ENCODE measurements at places on chromosomes 5 and 9. TPM values are rescaled to one million over a fixed set of nuclear protein-coding genes. Genes with fewer than 3 reads are reported as not detected.

- no peak overlapping the region for H3K4me3 ChIP-seq
- no peak for DNase-seq
- peak overlapping the region; percentile 92 for H3K27ac ChIP-seq
- H3K4me1 ChIP-seq, result no peaks in the 10 kb centered on the region
- H3K36me3 ChIP-seq, result no peaks in the 10 kb centered on the region
These were observed 4.8 kb upstream of the CCIN start for GRCh38 chr9:36164372-36164771.

Gene TRIM23
- total RNA-seq, result 15.1 TPM

- no peaks in the 10 kb centered on the region for H3K27me3 ChIP-seq
- peak; percentile 72 for DNase-seq
- H3K27ac ChIP-seq, result peak overlapping the region; percentile 99
- peak overlapping the region; percentile 95 for H3K4me3 ChIP-seq
These were observed 2.3 kb downstream of the ZFAND5 start for GRCh38 chr9:72362680-72363139.

GRCh38 chr9:130590305-130590704 lies 10.9 kb downstream of the FUBP3 start:
- no peaks in the 10 kb centered on the region for H3K36me3 ChIP-seq
- no peaks in the 10 kb centered on the region for H3K4me1 ChIP-seq
- no peak overlapping the region for H3K4me3 ChIP-seq
- no peak overlapping the region for H3K27ac ChIP-seq
- no peaks in the 10 kb centered on the region for H3K27me3 ChIP-seq
- DNase-seq, result no peak

DNA sequence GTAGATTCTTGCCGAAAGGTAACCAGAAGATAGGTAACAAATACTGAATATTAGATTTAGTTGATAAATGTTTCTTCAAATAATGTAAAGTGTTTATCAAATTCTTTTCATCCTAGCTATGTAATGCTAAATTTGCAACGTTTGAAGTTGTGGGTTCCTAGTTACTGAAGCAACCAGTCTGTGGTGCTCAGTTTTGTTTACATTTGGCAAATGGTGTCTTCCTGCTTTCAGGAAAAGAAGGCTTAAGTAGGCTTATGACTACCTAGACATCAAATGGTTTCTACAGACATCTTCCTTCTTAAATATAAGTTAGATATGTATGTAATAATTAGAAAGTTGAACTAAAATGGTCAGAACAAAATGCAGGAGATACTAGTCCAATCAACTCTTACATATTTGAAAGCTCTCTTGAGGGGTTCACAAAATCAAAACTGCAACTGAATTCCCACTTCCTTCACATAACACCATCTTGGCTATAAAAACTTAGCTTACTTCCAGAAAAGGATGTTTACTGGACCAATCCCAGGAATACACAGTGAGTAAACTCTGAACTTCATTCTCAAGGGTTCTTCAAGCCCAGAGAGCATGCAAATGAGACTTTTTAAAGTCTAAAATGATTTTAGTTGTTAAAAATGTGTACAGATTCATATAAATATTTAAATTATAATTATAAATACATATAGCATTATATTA lies 125.7 kb upstream of the ITGA1 start:
- H3K36me3 ChIP-seq, result no peaks in the 10 kb centered on the region
- no peak overlapping the region for H3K27ac ChIP-seq
- H3K4me3 ChIP-seq, result no peak overlapping the region
- DNase-seq, result no peak

DNA sequence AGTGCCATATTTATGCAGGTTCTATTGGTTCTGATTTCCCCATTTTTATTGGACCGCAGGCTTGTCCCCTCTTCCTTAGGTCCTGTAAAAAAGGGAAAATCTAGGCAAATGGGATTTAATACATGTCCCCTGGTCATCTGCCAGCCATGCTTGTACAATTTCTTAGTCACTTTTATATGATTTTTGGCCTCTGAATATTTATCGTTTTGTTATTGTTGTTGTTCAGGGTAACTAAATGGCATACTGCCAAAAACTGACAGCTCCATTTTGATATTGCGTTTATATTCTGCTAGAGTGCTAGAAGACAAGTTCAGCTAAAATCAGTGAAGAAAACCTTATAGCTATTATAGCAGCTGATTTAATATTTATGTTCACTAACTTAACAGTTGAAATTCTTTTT lies 770.2 kb upstream of the FAM174A start:
- no peaks in the 10 kb centered on the region for H3K4me1 ChIP-seq
- H3K36me3 ChIP-seq, result no peaks in the 10 kb centered on the region
- H3K27ac ChIP-seq, result no peak overlapping the region
- H3K4me3 ChIP-seq, result no peak overlapping the region
- DNase-seq, result no peak

Gene GLDC
- 2.6 TPM for total RNA-seq

Gene STPG3
- total RNA-seq, result not detected

Gene PTGDS
- total RNA-seq, result 48.2 TPM

Gene ORM2
- 1.6 TPM for total RNA-seq

GRCh38 chr5:62488531-62488930 lies 76.0 kb downstream of the IPO11 start:
- no peak overlapping the region for H3K4me3 ChIP-seq
- no peaks in the 10 kb centered on the region for H3K4me1 ChIP-seq
- H3K27me3 ChIP-seq, result no peaks in the 10 kb centered on the region
- DNase-seq, result no peak

Gene IFNK
- not detected for total RNA-seq

GRCh38 chr5:175347027-175347426 lies 97.0 kb downstream of the DRD1 start:
- no peak overlapping the region for H3K4me3 ChIP-seq
- no peaks in the 10 kb centered on the region for H3K4me1 ChIP-seq
- H3K36me3 ChIP-seq, result no peaks in the 10 kb centered on the region
- no peak overlapping the region for H3K27ac ChIP-seq
- no peaks in the 10 kb centered on the region for H3K27me3 ChIP-seq

Gene CCDC183
- total RNA-seq, result 0.64 TPM

Gene C9
- total RNA-seq, result 1.8 TPM

- H3K36me3 ChIP-seq, result no peaks in the 10 kb centered on the region
- no peaks in the 10 kb centered on the region for H3K4me1 ChIP-seq
- DNase-seq, result no peak
These were observed 25.0 kb downstream of the CEP120 start for GRCh38 chr5:123398058-123398733.

Gene FGF18
- 0.33 TPM for total RNA-seq

Gene ABCA1
- total RNA-seq, result 57.0 TPM

Gene GFI1B
- not detected for total RNA-seq

DNA sequence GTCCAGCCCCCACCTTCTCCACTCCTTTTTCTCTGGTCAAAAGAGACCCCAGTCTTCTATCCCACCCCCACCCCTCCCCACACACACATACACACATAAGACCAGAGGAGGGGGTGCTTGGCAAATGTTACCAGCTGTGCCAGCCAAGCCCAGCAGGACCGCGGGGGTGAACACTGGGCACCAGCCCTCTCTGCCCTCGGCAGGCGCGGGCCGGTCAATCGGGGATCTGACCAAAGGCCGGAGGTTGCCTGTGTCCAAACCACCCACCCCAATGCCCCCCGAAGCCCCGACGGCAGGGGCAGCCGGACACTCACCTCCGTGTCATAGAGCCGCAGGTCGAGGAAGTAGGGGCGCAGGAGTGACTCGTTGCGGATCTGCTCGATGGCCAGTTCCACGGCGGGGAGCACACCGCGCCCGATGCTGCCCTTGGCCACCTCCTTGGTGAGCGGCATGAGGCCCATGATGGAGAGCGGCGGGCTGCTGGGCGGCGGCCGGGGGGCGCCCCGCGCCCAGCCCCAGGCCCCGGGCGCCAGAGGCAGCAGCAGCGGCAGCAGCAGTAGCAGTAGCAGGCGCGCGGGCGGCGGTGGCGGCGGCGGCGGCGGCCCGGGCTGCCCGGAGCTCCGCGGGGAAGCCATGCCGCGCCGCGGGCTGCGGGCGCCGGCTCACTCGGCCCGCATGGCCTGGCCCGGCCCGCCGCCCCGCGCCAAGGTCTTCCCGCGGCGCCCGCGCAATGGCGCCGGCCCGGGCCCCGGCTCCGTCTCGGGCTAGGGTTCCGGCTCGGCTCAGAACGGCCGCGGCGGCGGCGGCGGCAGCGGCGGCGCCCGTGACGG lies 417 bp downstream of the GABBR2 start:
- DNase-seq, result no peak
- peak overlapping the region; percentile 37 for H3K4me3 ChIP-seq
- H3K4me1 ChIP-seq, result peaks cover 6% of the 10 kb centered on the region
- H3K27ac ChIP-seq, result no peak overlapping the region
- H3K36me3 ChIP-seq, result no peaks in the 10 kb centered on the region
- peaks cover 72% of the 10 kb centered on the region for H3K27me3 ChIP-seq

Gene TMOD1
- 10.4 TPM for total RNA-seq

Gene IL3
- total RNA-seq, result not detected

Gene TMC1
- total RNA-seq, result not detected

DNA sequence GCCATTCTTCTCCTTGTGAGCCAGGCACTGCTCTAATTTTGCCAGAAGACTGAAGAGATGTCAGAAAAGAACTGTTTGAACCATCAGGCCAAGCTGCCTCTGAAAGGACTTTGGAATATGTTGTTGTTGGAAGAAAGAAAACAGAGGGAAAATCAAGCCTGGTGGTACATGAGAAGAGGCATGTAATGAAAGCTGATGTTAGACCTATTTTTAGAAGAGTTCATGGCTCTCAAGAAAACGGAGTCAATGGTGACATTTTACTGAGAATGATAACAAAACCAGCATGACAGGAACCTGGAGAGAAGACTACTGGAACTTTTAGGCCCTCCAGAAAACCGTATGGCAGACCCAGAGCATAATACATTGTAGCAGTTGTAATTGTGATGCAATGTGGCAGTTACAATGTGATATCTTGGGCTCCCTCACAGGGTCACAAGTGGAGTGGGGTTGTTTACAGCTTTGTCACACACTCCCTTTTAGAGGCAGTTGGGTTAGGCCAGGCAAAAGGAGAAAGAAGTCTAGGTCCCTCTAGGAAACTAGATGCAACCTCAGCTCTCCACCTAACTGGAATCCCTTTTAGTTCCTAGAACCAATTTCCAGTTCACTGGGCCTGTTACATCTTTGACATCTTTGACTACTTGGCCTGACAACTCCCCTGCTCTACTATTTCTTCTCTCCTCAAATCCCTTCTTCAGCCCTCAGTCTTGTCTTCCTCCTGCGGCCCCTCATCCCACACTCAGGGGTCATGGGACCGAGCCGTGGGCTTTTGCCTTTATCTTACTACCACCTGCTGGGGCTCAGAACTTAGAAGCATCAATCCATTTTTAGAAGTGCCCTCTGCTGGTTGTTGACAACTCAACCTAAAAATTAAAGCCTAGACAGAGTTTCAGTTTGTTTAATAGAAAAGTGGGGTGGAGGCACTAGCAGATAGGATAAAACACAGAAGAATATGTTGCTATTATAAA lies 61.2 kb upstream of the JAK2 start:
- no peaks in the 10 kb centered on the region for H3K4me1 ChIP-seq
- no peak overlapping the region for H3K27ac ChIP-seq
- H3K36me3 ChIP-seq, result no peaks in the 10 kb centered on the region
- no peaks in the 10 kb centered on the region for H3K27me3 ChIP-seq

GRCh38 chr5:139761501-139761900 lies 34.1 kb upstream of the PSD2 start:
- DNase-seq, result no peak
- H3K27ac ChIP-seq, result no peak overlapping the region
- H3K4me3 ChIP-seq, result no peak overlapping the region
- H3K36me3 ChIP-seq, result no peaks in the 10 kb centered on the region

DNA sequence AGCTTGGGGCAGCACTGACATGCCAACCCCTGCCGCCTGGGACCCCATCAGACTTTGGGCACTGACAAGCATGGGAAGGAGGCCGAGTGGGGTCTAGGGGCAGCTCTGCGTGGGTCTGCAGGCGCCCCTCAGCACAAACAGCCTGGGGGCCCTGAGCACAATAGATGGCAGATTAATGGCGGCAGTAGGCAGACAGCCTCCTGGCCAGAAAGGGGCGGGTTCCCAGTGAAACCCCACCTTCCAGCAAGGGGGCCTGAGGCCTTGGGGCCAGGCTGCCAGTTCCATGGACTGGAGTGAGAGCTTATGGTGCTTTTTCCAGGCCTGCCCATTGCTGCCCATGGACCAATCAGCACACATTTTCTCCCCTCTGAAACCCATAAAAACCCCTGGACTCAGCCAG lies 2031.2 kb downstream of the EFNA5 start:
- no peaks in the 10 kb centered on the region for H3K27me3 ChIP-seq
- H3K4me1 ChIP-seq, result no peaks in the 10 kb centered on the region
- DNase-seq, result no peak
- no peak overlapping the region for H3K4me3 ChIP-seq
- H3K27ac ChIP-seq, result no peak overlapping the region

Gene AQP7
- 38.3 TPM for total RNA-seq

GRCh38 chr5:1756481-1756880 lies 43.2 kb downstream of the MRPL36 start:
- H3K27ac ChIP-seq, result no peak overlapping the region
- H3K27me3 ChIP-seq, result no peaks in the 10 kb centered on the region
- DNase-seq, result no peak
- no peak overlapping the region for H3K4me3 ChIP-seq
- no peaks in the 10 kb centered on the region for H3K4me1 ChIP-seq

Gene ARID3C
- 0.29 TPM for total RNA-seq

- DNase-seq, result no peak
- no peaks in the 10 kb centered on the region for H3K36me3 ChIP-seq
- no peak overlapping the region for H3K4me3 ChIP-seq
- no peak overlapping the region for H3K27ac ChIP-seq
These were observed 8.8 kb upstream of the RNF183 start for GRCh38 chr9:113311961-113312360.
